ENCODE measurements at places on chromosomes 12 and 14.

DNA sequence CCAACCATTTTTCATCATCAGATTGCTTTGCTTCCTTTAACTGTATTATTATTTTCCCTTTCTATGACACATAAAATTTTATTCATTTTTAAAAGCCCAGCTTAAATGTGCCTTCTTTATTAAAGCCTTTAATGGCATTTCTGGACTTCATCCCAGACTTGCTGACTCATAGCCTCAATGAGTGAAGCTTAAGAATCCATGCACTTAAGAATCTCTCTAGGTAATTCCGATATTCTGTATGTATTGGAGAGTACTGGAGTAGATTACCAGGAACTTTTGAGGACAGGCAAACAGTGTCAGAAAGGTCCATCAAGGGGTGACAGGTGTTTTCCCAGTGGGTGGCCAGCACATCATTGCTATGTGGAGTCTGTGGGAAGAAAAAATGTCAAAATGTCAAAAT lies 107.9 kb downstream of the PTPRQ start:
- no peak for DNase-seq

DNA sequence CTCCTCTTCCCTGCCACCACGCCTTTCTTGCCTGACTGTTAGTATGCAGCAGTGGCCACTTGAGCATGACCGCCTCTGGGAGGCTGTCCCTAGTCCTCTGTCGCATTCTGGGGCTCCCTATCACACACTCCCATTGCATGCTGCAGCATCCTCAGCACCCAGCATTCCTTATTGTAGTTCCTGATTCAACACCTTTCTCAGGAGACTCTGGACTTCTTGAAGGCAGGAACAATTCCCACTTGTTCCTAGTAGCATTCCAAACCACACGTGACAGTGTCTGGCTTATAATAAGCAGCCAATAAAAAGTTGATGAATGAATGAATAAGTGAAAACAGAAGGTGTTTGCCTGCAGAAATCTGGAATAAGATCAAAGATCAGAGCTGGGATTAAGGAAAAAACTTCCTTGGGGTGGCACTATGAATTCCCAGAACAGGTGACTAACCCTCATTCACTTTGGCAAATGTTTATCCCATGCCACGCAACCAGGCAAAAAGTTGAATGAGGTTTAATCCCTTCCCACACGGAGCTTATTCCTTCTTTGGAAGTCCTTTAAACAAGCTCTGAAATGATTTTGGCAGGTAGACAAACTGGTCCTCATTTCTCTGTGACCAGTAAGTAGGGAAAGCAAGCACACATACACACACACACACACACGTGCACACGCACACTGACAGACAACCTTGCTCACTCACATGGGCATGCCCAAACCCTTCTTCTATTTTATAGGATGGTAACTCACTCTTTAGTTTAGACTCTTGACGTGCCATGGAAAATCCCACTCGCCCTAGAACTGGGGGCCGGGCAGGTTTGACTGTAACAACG lies 26.5 kb downstream of the NTF3 start:
- DNase-seq: no peak

- no peak for DNase-seq
Observed at GRCh38 chr12:15797818-15798217, 8.6 kb upstream of the EPS8 start.

GRCh38 chr12:8014836-8015235 lies 17.7 kb upstream of the FOXJ2 start:
- no peak for DNase-seq

DNA sequence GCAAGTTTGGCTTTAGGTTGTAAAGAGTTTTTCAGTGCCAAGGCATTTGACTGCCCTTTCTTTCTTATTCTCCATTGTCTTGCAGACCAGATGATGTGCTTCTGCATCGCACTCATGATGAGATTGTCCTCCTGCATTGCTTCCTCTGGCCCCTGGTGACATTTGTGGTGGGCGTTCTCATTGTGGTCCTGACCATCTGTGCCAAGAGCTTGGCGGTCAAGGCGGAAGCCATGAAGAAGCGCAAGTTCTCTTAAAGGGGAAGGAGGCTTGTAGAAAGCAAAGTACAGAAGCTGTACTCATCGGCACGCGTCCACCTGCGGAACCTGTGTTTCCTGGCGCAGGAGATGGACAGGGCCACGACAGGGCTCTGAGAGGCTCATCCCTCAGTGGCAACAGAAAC lies 64.3 kb downstream of the KCNMB4 start:
- DNase-seq: no peak

DNA sequence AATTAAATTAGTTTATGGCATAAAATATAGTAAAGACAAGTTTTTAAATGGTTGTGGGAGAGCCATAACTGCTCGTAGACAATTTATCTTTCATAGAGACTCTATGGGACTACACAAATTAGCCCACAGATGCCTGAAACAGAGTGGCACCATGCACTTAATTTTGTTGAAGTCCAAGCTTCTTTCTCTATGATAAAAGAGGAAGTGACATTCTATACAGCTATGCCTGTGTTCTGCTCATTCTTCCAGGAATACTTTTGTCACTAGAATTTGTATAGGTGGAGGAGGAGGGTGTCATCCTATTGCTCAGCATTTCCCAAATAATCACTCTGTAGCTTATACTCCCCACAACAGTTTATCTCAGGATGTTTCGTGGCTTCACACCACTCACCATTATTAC lies 43.7 kb upstream of the KICS2 start:
- DNase-seq: no peak

- DNase-seq: peak; percentile 77
Observed at GRCh38 chr14:68789821-68790643, 2.8 kb downstream of the ZFP36L1 start.

DNA sequence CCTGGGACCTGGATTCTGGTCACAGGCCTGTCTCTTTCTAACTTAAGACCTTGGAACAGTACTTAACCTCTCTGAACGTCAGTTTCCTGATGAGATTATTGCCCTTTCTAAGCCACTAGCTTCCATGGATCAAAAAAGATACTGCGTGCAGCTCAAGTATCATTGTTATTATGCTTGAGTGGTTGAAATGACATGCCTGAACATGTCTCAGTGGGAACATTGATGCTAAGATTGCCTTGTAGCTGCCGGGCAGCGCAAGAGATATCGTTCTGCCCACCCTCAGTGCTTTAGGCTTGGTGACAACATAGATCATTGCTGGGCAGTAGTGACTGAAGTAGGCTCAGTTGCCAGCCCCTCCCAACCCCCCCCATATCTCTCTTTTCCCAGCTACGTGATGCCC lies 131.9 kb downstream of the SMOC1 start:
- DNase-seq: no peak

GRCh38 chr12:121064116-121064515 lies 25.1 kb upstream of the OASL start:
- no peak for DNase-seq

GRCh38 chr12:130049666-130050065 lies 112.6 kb upstream of the FZD10 start:
- DNase-seq: no peak

GRCh38 chr12:66288121-66288520 lies 14.2 kb upstream of the HELB start:
- DNase-seq: no peak

DNA sequence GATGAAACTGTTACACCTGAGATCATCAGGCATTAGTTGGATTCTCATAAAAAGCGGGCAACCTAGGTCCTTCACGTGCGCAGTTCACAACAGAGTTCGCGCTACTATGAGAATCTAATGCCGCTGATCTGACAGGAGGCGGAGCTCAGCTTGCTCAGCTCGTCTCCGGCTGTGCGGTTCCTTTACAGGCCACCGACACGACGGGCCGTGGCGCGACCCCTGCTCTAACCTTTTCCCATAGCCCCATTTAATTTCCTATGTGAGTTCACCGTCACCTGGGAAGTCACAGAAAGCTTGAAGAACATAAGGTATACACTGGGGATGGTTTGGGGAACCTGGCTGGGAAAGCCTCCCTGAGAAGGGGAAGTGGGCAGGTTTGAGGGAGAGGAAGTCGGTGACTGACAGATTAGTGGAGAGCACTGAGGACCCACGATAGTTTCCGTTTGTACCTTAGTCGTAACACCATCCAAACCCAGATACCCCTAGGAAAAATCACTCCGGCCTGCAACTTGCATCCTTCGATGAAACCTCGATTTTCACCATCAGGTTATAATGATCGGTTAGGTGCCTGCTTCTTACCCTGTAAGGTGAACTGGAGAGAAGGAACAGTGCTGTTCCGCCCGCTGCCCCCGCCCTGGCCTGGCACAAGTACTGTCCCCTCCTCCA lies 2.8 kb upstream of the AAAS start:
- DNase-seq: peak; percentile 72

- DNase-seq: no peak
Observed at GRCh38 chr14:89214221-89214965, 202.6 kb downstream of the FOXN3 start.

- no peak for DNase-seq
Observed at GRCh38 chr12:127383281-127383680, 883.7 kb upstream of the TMEM132C start.

DNA sequence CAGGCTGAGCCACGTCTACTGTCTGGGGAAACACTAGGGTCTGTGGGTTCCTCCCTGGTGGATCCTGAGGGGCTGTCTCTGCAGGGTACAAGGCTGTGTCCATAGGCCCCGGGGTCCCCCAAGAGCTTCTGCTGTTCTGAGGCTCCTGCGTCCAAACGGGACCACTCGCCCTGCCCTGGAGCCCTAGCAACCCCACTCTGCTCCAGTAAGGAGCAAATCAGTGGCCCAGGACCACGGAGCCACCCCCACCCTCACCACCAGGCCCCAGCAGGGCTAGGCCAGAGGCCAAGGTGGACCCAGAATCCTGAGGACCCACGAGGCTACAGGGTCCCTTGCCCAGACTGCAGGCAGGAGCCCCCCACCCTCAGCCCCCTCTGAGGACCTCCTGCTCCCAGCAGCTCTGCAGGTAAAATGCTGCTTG lies 75.1 kb upstream of the GALNT9 start:
- DNase-seq: no peak

DNA sequence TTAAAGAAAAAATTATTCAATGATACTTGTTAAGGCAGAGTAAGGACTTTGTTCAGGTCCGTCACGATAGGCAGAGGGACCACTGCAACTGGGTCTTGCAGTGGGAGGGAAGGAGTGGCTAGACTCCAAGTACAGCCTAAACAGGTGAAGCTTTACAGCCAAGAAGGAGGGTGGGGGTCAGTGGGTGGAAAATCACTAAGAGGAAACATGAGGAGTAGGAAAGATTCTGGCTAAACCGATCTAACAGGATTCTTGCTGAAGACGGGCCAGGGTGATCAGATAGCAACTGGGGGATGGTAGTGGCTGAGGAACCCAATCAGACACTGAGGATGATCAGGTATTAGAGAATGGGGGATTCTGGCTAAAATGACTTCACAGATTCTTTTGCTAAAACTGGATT lies 100.2 kb downstream of the TTC7B start:
- DNase-seq: no peak

- no peak for DNase-seq
Observed at GRCh38 chr12:120693848-120694247, 6.9 kb downstream of the MLEC start.

- no peak for DNase-seq
Observed at GRCh38 chr12:130961921-130962451, 8.3 kb downstream of the ADGRD1 start.

DNA sequence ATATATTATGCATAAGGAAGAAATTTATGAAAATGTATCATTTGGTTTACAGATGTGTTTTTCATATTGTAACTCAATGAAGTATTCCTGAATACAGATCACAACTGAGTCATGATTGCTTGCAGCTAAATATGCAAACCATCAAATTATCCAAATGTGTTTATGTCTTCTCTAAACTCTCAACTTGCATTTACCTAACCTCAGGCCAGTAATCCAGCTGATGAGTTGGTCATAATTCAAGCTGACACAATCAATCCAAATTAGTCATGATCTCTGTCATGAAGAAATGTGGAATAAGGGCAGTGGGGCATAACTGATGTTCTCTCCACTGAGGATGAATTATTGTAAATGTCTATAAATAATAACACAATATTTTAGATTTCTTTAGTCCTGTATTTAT lies 104.8 kb upstream of the CNTN1 start:
- DNase-seq: no peak

DNA sequence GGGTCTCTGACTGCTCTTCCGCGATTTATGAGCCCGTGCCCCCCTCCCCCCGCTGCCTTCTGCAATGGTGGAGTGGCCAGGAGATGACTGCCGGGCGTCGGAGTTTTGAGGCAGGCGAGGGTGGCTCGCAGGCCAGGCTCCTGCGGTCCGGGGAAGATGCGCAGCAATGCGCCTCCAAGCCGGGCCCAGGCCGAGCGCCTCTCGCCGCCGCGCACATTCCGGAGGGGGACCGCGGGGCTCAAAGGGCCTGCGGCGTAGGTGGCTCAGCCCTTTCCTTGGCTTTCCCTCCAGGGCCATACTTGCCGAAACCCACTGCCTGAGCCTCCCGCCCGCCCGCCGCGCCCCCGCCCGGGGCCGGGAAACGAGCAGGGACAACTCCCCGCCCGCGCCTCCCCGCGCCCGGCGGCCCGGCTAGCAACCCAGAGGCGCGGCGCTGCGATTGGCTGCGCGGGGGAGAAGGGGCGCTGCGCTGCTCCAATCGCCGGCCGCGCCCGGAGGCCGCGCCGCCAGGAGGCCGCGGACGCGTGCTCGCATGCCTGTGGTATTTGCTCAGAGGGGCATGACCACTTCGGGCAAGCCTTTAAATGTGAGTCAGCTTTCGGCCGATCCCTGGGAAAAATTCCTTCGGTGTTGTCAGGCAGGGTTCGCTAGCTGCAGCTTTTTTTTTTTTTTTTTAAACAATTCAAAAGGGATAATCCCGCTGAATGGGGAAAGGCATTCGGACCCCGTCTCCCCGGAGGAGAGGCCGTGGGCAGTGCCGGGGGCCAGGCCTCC lies 157.9 kb upstream of the PARP11 start:
- peak; percentile 94 for DNase-seq

DNA sequence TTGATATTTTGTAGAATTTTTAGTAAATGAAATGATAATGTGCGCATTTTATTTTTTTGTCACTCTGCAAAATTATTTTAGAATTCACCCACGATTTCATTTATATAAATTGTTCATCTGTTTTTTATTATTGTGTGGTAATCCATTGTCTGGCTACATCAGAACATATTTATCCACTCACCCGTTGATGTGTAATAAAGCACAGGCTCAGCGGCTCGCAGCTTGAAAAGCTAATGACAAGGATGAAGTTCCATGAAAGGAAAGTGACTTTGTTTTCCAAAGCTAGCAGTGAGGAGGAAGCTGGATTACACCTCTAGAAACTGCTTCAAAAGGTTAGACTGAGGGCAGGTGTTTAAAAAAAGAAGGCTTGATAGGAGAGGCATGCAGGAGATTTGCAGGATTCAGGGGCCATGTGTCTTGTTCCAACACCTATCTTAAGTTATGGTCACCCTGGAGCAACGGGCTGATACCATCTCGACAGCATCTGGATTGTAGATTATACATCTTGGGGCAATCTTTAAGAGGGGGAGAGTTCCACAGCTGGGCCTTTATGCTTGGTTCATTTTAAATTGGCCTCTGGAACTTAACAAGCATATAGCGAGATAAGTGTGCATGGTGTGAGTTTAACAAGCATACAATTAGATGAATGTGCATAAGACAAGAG lies 194.1 kb downstream of the TMTC3 start:
- no peak for DNase-seq

All from coronary artery (tissue), 2 donors.